LHCN-M2 (cell line): ENCODE measurements at places on chromosomes 1 and 21.
A peak's percentile ranks its signal among the peaks of the same experiment; 100 is the strongest.

DNA sequence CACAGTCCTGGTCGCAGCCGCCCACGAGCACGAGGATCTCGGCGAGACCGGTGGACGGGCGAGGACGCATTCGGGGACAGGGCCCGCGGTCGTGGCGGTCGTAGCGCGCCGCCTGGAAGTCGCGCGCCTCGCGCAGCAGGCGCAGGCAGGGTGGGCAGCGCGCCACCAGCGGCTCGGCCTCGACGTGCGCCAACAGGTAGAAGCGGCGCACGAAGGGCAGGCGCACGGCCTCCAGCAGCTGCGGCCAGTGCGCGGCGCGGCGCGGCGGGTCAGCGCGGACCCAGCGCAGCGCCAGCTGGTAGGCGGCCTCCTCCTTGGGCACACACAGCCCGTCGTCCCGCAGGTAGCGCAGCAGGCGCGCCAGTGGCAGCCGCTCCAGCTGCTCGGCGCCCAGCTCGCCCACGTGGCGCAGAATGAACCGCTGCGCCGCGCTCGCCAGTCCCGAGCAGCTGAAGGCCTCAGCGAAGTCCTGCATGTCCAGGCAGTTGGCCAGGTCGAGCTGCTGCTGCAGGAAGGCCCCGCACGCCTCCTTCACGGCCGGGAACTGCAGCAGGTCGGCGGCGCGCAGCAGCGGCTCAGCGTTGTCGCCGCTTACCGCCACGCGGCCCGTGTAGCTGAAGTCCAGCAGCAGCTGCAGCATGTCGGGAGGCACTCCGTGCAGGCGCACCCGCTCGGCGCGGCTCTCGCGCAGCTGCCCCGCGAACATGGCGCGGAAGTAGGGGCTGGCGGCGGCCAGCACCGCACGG lies 573 bp downstream of the KLHL21 start:
- DNase-seq, result no peak

GRCh38 chr21:32844653-32845436 lies 73.3 kb upstream of the PAXBP1 start:
- peak; percentile 80 for DNase-seq

DNA sequence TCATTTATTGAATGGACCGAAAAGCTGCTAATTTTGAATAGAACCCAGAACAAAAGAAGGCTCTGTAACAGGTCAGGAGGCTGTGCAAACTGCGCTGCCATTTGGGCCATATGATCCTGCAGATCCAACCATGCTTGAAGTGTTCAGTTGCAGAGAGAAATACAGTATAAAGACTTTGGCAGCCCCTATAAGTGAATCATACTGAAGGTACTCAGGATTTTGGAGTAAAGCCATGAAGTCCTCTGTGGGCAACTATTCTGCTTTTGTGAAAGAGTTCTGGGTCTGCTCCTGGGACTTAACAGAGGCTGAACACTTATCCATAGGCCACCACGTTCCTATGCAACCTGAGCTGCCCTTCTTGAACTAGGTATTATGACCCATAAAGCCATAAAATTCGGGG lies 1613.6 kb upstream of the PRMT6 start:
- DNase-seq, result no peak

DNA sequence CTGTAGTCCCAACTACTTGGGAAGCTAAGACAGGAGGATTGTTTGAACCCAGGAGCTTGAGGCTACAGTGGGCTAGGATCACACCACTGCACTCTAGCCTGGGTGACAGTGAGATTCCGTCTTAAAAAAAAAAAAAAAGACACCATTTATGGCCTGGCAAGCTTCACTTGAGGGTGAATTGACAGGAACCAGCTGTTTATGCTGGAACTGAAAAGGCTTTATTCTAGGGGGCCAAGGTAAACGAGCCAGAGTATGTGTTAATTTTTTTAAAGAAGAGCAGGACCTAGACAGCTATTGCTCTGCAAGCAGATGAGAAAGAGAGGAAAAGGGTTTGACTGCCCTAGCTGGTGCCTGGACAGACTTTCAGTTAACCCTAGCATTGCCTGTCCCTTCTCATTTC lies 37.0 kb downstream of the S100A6 start:
- no peak for DNase-seq

DNA sequence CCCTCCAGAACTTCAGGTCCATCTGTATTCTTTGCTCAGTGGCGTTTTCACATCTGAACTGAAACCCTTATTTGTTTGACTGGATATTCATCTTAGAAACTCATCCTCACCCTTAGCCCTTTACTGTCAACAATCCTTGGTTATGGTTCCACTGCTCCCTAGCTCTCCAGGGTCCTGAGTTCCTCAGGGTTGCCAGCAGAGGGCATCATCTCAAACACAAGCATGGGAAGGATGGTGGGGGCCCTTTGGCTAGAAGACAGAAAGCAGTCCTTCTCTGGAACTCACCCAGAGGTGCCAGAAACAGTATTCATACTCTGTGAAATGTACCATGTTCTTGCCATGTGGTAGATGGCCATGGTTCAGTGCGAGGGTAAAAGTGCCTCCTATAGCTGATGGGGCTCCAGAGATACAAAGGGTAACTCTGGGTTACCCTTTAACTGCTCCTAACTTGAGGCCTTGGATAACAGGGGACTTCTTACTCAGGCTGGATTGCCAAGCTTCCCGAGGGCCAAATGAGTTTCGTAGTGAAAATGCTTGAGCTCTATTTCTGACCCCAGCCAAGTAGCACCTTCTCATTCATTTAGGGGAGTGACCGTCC lies 11.3 kb downstream of the NCSTN start:
- DNase-seq, result no peak

DNA sequence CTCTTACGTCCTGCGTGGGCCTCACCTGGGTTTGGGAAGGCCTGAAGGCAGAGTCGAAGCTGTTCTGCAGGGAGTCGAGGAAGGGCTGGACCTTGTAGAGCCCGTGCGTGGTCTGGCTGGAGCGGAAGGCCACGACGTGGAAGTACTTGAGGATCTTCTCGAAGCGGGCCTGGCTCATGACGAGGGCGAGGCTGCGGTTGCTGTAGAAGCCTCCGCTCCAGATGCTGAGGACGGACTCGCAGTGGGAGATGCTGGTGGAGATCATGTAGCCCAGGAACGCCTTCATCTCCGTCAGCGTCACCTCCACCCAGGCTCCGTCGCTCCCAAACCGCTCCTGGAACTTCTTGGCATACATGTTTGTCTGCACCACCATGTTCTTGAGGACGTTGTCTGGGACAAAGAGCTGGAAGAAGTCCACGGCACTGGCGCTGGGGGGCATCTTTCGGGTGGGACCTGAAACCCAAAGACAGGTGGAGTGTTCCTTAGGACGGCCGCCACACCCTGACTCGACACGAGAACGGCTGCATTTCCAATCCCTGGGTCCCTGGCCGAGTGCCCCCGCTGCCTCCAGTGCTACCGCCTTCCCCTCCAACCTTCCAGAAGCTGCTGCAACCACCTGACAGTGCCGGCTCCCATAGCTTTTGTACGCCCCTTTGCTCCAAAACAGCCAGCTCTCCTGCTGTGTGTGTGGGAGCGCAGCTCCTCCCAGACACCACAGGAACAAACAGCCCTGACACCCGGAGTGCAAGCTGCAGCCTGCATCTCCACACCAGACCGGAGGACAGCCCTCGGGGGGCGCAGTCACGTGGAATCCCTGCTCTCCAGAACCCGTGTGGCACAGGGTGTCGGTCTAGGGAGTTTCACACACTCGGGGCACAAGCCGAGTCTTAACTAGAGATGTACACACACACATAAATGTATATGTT lies 69.0 kb downstream of the PGBD5 start:
- DNase-seq, result no peak
